Stimulated activated CD4-positive, alpha-beta T cell treated with anti-CD3 and anti-CD28 coated beads, Interleukin-4, amount 100 ng/mL, for 48 hours (primary cell): ENCODE measurements at places on chromosomes 6 and 20.
A peak's percentile ranks its signal among the peaks of the same experiment; 100 is the strongest.

DNA sequence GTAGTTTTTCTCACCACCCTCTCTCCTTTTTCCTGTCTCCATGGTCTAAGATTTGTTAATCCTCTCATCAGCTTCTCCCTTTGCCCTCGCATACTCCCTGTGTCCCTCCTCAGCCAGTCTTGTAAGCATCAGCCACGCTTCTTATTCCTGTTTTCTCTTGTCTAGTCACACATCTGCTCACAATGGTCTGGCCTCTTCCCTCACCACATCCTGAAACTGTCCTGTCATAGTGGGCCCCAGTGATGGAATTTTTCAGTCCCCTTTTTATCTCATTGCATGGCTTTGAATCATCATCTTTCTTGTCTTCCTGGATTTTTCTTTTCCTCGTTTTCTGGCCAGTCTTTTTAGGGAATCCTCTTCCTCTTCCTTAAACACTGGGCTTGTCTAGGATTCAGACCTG, 57.2 kb downstream of the GFRA4 start:
- no peak for DNase-seq

GRCh38 chr6:5130135-5130866, 45.2 kb downstream of the PPP1R3G start:
- no peak for DNase-seq

GRCh38 chr6:75893058-75893775, 144.2 kb downstream of the MYO6 start:
- no peak for DNase-seq

GRCh38 chr6:12751694-12752325, 35.2 kb downstream of the PHACTR1 start:
- peak; percentile 40 for DNase-seq

DNA sequence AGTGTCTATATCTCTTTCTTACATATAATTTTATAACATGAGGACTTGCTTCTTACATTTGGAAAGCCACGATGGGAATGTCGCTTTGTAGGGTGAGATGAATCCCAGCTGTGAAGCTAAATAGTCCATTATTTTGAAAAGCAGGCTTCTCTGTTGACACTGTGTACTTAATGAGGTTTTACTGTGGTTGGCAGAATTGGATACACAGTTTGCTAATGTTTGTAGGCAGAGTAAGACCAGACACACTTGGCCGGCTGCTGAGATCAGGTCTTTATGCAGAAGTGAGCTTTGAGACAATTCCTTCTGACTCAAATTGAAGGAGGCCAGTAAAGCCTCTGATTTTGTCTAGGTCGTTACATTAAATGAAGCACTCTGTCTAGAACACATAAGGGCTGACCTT, 93.0 kb downstream of the NDUFAF5 start:
- DNase-seq, result no peak

- no peak for DNase-seq
These were observed 37.6 kb upstream of the XRN2 start for GRCh38 chr20:21265261-21266190.

GRCh38 chr6:54053881-54054391, 57.3 kb upstream of the MLIP start:
- DNase-seq, result no peak

GRCh38 chr6:153729189-153729588, 309.9 kb upstream of the OPRM1 start:
- DNase-seq, result no peak

GRCh38 chr20:41358717-41359116, 7.9 kb downstream of the EMILIN3 start:
- DNase-seq, result no peak

DNA sequence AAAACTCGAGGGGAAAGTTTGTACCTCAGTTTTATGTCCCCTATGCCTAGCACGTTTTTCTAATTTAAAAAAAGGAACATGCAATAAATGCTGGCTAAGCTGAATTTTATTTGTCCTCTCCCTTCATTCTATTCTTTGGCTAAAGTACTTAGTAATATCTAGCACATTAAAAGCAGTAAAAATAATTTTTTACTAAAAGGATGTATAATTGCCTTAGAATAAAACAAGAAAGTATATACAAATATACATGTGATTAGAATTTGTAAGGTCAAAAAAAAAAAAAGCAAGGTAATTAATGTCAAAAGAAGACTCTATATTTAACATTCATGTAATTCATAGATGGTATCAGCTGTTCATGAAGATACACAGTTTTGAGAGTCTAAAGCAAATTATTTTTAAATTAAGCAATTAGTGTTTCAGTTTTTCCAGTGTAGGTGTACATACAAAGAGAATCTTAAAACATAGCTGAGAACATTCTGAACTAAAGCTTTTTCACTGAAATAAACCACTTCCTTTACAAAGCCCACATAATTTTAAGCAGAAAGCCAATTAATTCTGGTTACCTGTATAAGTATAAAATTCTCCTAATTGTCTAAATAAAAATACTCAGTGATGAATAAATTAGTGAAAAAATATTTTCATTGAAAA, 32.4 kb downstream of the HBS1L start:
- DNase-seq, result no peak

GRCh38 chr20:62895539-62895938, 30.8 kb downstream of the DIDO1 start:
- no peak for DNase-seq

GRCh38 chr6:138250513-138251247, 32.4 kb upstream of the PBOV1 start:
- no peak for DNase-seq

DNA sequence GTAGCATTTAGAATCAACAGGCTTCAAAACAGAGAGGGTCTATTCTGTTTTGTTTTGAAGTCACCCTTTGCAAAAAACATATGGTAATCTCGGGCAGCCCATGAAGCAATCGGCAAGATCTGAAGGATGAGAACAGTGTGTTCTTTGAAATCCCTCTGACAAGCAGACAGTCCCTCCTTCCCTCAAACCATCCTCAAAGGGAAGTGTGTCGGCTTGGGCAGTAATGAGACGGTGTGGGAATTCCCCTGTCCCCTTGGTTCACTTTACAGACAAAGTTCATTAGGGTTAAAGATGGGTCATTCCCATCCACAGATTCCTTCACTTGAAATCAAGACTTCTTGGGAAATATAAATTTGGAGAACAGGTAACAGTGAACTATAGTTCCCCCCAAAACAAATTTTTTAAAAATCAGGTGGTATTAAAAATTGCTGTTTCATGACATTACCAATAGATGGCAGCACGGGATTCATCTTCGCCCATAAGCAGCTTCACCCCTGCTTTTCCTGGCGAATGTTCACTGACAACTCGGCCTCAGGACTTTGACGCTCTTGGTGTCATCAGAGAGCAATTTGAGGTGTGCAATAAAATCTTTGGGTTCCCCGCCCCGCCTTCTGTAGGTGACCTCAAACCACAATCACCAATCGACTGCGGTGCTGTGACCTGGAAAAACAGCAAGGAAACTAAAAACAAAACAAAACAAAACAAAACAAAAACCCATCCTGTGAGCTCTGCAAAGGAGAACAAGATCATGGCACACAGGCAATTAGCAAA, 159.3 kb upstream of the TNFAIP3 start:
- DNase-seq, result peak; percentile 64

DNA sequence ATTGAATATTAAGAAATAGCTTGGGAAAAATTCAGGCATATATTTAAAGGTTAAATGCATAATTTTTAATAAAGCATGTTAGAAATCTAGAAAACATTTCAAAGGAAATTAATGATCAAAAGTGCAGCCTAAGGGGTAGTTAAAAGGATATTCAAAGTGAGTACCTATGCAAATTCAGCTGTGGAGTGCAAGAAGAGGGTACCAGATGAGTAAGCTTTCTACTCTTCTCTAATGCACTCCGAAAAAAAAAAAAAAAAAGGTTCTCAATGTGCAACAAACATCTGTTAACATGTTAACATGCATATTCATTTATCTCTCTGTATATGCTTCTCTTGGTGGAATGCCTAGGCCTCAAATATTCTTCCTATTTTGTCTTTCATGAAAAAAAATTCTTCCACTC, 32.0 kb upstream of the KATNA1 start:
- DNase-seq, result no peak

DNA sequence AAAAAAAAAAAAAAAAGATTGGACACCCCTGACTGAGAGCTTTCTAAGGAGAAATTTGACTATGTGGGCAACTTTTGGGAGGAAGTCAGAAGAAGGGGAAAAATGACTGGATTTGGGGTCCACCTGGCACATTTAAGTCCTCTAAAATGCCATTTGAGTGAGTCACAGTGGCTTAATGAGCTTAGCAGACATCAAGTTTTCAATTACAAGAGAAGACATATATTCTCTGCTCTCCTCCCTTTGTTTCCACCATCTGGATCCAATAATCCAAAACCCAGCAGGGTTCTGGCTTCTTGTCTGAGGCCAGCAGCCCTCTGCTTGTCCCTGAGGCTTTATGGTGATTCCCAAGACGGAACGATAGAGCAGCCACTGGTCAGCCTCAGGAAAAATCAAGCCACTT, 6.9 kb downstream of the PI3 start:
- no peak for DNase-seq

DNA sequence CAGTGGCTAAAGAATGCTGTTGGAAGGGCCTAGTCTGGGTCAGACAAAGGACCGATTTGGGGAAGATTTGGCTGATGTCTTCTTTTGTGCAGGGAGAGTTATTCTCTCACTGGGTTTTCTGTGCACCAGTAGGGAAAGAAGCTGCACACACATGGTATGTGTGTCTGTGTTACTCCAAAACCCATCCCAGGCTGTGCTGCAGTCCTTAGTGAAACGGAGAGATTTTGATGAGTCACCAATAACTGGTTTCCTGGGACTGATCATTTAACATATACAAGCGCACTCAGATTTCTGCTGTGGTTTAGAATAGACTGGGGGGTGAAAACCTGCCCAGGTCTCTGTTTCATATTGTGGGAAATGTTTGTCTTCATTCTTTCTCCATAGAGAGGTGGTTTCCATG, 1049.8 kb downstream of the KIF16B start:
- DNase-seq, result no peak

GRCh38 chr20:50048420-50049166, 64.4 kb downstream of the UBE2V1 start:
- DNase-seq, result no peak
